Stimulated activated CD8-positive, alpha-beta memory T cell treated with anti-CD3 and anti-CD28 coated beads, Interleukin-4, amount 100 ng/mL, for 48 hours (primary cell): ENCODE measurements at places on chromosomes 16 and 17.

DNA sequence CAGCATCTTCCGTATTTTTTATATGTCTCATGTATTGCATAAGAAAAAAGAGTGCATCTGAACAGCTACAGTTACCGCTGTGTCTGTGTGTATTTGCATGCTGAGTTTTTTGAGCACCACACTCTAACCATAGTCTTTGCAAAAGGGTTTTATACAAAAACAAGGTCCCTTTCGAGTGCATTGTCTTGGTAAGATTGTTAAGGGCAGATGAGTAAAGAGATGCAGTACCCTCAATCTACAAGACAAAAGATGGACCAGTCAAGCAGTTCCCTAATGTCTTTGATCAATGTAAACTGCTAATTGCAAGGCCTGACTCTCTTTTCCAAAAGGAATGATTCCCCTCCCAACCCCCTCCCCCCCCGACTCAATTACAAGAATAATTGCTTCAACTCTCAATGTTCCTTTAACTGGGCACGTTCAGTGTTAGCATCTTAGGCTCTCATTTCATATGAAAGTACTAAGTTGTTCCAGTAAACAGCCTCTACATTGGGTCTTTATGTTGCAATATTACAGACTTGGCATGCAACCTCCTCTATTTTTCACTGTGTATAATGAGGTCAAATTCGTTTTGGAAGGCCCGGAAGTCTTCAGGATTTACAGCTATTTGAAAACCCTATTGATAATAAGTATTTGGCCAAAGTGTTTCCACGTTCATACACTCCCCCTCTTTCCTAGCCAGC lies 471.4 kb upstream of the RBFOX1 start:
- DNase-seq, result no peak

DNA sequence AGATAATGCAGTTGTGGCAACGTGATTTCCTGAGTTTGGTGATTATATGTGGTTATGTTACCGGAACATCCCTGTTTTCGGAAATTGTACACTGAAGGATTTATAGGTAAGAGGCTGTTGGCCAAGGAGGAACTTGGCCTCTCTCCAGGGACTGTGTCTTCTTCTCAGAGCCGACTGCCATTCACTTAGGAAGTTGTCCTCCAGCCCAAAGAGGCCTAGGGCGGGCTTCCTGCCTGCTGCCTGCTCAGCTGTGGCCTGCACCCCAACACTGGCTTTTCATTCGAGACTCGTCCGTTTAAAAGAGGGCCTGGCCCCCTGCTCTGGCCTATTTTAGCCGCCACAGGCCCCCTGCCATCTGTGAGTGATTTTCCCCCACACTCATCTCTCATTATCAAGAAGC lies 64.3 kb downstream of the ZDHHC7 start:
- no peak for DNase-seq

DNA sequence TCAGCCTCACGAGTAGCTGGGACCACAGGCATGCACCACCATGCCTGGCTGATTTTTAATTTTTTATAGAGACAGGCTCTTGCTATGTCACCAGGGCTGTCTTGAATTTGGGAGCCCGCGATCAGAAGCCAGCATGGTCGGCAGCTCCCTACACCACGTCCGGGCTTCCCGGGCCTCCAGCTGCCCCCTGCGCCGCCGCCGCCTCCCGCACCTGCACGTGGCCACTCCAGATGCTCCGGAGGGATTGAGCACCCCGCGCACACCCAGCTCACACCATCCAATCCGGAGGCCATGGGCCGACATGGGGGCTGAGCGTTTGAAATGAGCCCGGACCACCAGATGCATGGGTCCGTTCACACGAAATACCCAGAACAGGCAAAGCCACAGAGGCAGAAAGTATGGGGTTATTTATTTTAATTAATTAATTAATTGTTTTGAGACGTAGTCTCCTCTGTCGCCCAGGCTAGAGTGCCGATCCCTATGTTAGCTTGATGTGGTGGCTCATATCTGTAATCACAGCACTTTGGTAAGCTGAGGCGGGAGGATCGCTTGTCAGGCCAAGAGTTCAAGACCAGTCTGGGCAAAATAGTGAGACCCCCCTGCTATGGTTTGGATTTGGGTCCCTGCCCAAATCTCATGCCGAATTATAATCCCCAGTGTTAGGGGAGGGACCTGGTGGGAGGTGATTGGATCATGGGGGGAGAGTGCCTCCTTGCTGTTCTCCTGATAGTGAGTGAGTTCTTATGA lies 17.1 kb upstream of the PDXDC1 start:
- no peak for DNase-seq

GRCh38 chr16:8646326-8647053 lies 25.0 kb downstream of the METTL22 start:
- no peak for DNase-seq
